ENCODE measurements at places on chromosomes 16 and 17. TPM values are rescaled to one million over a fixed set of nuclear protein-coding genes. Genes with fewer than 3 reads are reported as not detected.

The SLC5A11 gene
- polyA plus RNA-seq, result not detected

The TBX2 gene
- polyA plus RNA-seq, result 7.8 TPM

The BAHCC1 gene
- 3.1 TPM for polyA plus RNA-seq

The GAS2L2 gene
- polyA plus RNA-seq, result not detected

The IKZF3 gene
- polyA plus RNA-seq, result not detected

The ITGAL gene
- polyA plus RNA-seq, result 0.06 TPM

The KRTAP4-6 gene
- not detected for polyA plus RNA-seq

The TPPP3 gene
- polyA plus RNA-seq, result 0.64 TPM

The NPIPB6 gene
- polyA plus RNA-seq, result 0.34 TPM

The TMEM114 gene
- polyA plus RNA-seq, result not detected

The HEXIM2 gene
- polyA plus RNA-seq, result 6.3 TPM

The IGSF6 gene
- not detected for polyA plus RNA-seq

The TIGD7 gene
- 2.0 TPM for polyA plus RNA-seq

The KRT24 gene
- polyA plus RNA-seq, result not detected

The RCVRN gene
- polyA plus RNA-seq, result not detected

The CD300E gene
- polyA plus RNA-seq, result not detected

The GAS7 gene
- 1.2 TPM for polyA plus RNA-seq

The C1QTNF1 gene
- 13.8 TPM for polyA plus RNA-seq

The CA10 gene
- not detected for polyA plus RNA-seq

The KRT33A gene
- polyA plus RNA-seq, result not detected

The SLC16A6 gene
- polyA plus RNA-seq, result 0.20 TPM

The HBA2 gene
- polyA plus RNA-seq, result 0.17 TPM

The SYT17 gene
- not detected for polyA plus RNA-seq

The SREBF1 gene
- 14.2 TPM for polyA plus RNA-seq

The CCL1 gene
- polyA plus RNA-seq, result not detected

The TLK2 gene
- polyA plus RNA-seq, result 47.3 TPM

The SHISA6 gene
- not detected for polyA plus RNA-seq

The WSCD1 gene
- 1.0 TPM for polyA plus RNA-seq

The CSNK2A2 gene
- 32.8 TPM for polyA plus RNA-seq

The GINS2 gene
- 5.8 TPM for polyA plus RNA-seq

The MYO15A gene
- 1.0 TPM for polyA plus RNA-seq

The ASGR2 gene
- polyA plus RNA-seq, result not detected

The KRTAP4-3 gene
- polyA plus RNA-seq, result not detected
